ENCODE measurements at places on chromosomes 3 and 15.

DNA sequence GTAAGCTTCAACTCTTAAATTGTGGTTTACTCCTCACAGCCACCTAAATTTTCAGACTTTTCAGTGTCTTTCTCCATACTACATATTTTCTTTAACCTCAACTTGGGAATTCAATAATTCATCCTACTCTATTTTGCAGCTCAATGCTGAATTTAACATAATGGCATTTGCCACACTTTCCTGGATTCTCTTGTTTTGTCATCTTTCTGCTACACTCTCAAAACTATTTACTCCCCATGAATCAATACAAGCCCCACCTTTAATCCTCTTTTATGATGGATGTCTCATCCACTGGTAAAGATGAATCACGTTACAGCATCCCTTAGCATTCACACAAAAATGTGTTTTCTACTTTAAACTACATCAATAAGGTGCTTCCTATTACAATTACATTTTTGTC, 19.6 kb upstream of the CHMP2B start:
- DNase-seq: no peak

GRCh38 chr3:188133646-188134045, 20.3 kb upstream of the LPP start:
- no peak for DNase-seq

DNA sequence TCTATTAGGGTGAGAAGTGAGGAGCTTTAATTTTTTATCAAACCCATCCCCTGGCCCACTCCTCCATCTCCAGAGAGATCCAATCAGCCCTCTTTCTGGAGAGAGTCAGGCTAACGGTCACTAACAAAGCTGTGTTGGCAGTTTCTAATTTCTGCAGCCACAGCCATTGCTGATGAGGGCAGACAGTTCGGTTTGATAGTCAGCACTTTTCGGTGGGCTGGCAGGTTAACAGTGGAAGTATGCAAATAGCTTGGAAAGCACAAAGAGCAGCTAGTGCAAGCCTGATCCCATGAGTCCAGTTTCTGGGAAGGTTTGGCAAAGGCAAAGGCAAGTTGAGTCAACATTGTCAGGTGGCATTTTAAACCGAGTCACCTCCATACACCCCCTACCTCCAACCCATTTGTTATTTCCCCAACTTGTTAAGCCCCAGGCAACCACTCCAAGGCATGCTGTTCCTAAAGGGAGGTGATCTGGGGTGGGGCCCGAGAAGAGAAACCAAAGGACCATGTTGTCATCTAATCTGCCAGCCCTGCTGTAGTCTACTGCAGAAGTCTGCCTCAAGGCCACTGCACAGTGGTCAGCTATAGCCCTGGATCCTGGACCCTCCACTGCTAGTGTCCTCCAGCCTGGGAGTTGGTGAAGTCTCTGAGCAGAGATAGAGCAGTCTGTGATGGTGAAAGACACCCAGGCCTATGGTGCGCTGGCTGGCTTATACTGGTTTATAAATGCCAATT, 1.7 kb downstream of the CCR1 start:
- DNase-seq: no peak

DNA sequence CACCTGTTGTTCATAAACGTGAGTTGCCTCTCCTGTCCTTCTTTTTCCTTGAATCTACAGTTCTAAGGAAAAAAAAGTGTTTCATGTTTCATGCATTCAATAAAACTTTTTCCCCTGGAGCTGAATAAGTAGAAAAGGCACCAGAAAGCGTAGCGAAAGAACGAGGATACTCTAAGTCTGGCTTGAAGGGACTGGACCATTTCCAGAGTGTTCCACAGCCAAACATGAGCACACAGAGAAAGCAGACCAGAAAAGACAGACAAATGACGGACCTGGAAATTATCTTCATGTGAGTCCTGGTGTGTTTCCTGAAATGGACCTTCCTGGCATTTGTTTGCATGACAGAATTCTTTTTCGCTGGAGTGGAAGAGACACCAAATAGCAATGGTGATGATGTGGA, 204.7 kb downstream of the SV2B start:
- no peak for DNase-seq

- no peak for DNase-seq
Observed at GRCh38 chr3:3783696-3784095, 15.5 kb upstream of the LRRN1 start.

GRCh38 chr3:51588724-51589123, 50.2 kb downstream of the RAD54L2 start:
- DNase-seq: no peak

DNA sequence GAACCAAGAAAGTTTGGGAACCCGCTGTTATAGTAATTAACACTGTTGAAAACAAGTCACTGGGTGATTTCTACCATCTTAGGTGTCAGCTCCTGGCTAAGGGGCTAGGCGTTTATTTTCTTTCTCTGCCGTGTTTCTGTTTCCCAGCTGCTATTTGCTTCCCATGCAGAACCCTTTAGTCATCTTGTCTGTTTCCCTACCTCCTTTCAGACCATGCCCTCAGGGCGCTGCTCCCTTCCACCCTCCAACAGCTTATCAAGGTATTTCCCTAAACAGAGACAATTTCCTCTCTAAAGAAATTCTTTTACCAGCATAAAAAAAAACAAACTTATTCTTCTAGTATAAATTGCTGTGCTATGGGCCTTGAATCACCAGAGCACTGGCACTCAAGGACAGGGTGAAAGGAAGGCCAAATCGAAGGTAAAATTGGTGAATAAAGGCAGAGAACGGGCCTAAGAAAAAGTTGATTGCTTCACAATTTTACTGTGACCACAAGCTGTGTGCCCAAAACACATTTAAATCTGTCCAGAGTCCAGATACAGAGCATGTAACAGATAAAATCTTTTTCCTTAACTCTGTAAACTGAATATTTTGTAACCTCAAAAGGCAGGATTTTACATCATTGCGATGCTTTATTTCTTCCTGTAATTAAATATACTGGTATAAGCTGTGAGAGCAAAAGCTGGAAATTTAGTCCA, 319.2 kb downstream of the ZNF621 start:
- DNase-seq: no peak

DNA sequence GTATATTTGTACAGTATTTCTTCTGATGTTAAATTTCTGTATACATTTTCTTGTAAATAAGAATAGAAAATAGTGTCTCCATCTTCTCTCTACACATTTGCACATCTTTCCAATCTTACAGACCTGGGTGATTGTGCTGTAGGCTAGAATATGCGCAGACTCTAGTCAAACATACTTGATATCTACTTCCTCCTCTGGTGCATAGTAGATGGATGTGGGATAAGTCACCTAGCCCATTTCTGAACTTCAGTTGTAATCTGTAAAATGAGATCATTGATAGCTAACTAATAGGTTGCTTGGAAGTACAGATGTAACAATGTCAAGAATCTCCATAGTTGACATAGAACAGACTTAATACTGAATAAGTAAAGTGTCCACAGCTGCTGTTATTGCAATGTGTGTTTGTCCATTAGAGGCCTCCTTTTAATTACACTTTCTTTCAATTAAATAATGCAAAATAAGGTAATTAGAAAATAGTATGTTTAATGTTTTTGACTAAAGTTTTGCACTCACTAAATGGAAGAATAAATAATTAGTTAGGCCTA, 46.7 kb downstream of the ALCAM start:
- DNase-seq: no peak

- no peak for DNase-seq
Observed at GRCh38 chr3:49790626-49791411, 4.5 kb upstream of the IP6K1 start.
